ENCODE measurements at places on chromosomes 6 and 20. TPM values are rescaled to one million over a fixed set of nuclear protein-coding genes. Genes with fewer than 3 reads are reported as not detected.

DNA sequence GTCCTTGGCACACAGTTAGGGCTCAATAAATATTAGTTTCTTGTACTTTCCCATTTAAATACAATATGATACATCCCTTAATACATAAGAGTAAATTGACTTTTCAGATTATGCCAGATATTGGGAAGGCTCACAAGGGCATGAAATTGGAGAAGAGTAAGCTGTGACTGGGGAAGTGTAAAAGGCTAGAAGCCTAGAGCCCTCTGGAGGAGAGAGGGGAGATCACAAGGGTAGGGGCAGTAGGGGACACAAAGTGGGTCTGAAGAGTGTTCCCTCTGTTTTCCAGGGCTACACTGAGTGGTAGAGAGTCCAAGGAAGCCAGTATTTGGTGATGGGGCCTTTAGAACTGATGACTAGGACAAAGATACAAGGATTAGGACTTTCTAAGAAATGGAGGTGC lies 562.9 kb upstream of the CHD6 start:
- DNase-seq, result no peak

- peak; percentile 81 for DNase-seq
These were observed 82.9 kb upstream of the MLN start for GRCh38 chr6:33886673-33887144.

Gene NCOA6
- 18.5 TPM for total RNA-seq

- no peak for DNase-seq
These were observed 70.2 kb upstream of the BEND3 start for GRCh38 chr6:107185391-107185970.

GRCh38 chr20:61556673-61557072 lies 304.6 kb downstream of the CDH4 start:
- no peak for DNase-seq

Gene CYP39A1
- 5.9 TPM for total RNA-seq

DNA sequence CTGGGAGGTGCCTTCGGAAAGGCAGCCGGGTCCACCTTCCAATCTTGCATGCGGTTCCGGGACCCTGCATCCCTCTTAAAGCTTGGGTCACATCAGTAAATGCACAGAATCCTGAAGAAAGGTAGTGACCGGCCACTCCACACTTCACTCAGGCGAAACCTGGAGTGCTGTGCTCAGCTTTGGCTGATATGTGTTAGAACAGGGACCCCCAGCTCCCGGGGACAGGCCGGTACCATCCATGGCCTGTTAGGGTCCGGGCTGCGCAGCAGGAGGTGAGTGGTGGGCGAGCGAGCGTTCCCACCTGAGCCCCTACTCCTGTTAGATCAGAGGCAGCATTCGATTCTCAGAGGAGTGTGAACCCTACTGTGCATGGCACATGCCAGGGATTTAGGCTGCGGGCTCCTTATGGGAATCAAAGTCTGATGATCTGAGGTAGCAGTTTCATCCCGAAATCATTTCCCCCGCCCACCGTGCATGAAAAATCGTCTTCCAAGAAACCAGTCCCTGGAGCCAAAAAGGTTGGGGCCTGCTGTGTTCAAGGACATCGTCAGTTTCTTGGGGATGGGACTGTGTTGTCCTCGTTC lies 143.0 kb downstream of the ERMARD start:
- DNase-seq, result no peak

DNA sequence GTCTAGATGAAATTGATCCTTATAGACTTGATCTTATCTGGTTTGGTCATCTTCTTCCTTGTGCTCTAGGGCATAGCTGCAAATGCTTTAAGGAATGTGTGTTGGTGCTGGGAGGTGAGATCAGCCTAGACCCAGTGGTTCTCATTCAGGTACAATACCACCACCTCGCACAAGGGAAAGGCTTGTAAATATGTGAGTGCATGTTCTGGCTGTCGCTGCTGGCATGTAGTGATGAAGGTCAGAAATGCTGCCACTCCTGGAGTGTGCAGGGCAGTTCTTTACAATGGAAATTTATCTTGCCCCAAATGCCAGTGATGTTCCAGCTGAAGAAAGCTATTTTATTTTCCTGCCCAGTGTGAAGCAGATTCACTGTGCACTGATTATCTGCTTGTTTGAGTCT lies 900.9 kb downstream of the QKI start:
- no peak for DNase-seq

Gene NFYA
- total RNA-seq, result 12.9 TPM

DNA sequence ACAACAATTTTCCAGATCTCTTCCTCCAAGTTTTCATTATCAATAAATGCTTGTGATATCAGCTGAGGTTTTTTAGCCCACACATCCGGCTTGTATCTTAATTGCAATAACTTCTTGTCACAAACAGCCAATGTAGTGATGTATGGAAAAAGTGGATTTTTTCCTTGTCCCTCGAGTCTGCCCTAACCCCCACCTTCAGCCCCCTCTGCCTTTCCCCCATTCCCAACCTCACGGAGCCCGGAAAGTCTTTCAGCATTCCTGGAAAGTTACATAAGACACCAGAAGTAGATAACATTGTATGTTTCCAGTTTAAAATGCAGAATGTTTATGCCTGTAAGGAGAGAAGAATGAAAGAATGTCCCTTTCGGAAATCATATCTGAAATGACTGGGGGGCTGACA lies 179.2 kb upstream of the PHACTR1 start:
- no peak for DNase-seq

DNA sequence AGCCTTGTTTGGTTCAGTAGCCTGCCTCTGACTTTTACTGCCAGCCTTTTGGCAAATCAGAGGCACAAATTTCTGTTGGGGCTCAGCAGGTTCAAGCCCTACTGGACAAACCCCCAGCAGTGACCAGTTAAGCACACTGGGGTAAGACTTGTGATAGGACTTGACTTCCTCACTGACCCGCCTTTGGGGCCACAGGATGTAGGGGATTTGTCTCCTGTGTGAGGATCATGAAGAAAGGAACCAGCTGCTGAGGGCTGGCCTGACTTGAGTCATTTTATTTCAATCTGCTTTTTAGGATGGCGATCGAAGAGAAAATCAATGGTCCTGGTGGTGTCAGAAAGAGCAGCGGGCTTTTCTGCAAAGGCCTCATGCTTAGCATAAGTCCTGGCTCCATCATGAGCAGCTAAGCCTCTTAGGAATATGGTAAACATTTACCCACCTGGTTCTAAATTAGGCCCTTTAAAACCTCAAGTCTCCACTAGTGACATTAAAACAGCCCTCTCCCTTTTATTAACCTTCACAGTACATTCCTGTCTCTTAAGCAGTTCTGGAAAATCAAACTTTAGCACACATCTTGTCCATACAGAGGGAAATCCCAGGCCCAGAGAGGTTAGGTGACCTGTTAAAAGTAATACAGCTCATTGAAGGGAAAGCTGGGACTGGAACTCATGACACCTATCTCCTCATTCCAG lies 16.6 kb downstream of the CHMP4B start:
- DNase-seq, result no peak

GRCh38 chr6:41713650-41714291 lies 21.6 kb downstream of the TFEB start:
- DNase-seq, result no peak

DNA sequence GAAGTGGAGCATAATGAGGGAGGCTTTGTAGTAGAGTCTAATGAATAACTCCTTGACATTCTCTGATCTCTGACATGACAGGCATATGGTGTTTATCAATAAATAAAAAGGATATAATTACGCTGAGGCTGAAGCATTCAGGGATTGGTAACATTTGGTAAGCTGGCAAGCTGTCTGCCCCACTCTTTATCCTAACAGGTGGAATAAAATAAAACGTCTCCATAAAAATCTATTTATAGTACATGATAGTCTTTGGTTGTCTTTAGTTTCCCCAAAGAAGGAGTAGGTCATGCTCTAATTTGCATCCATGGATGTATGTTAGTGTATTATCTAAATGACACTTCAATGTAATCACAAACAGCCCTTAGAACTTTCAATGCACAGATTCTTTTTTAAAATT lies 30.9 kb upstream of the RBM24 start:
- DNase-seq, result no peak

Gene PLCB4
- 20.5 TPM for total RNA-seq

Gene OPRL1
- total RNA-seq, result 0.48 TPM

DNA sequence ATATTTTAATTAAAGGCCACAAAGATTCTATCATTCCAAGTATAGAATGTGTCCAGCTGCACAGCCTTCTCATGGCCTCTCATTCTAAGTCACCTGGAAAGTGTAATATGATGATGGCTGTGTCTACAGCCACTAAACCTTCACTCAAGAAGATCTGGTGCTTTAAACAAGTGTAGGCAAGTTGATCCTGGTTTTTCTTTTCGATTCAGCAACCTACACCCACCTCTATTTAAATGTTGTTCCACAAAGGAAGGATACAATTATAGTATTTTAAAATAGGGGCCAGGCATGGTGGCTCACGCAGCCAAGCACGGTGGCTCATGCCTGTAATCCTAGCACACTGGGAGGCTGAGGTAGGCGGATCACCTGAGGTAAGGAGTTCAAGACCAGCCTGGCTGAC lies 25.5 kb upstream of the DST start:
- no peak for DNase-seq

DNA sequence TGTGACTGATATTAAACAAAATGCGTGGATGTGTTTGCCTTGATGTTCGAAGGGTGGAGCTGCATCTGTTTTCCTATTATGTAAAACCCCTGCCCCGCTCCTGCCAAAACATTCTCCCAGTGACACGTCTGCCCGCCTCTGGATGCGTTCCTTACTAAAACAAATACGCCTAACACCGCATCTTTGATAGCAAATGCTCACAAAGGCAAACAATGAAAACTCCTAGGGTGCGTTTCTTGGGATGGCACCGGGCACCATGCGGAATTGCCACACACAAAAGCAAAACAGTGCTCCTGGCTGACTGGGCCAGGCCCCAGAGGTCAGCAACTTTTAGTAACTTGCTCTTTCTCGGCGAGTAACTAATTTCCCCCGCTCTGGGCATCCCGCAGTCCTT lies 9.0 kb upstream of the FOXC1 start:
- DNase-seq, result no peak

Gene COX4I2
- total RNA-seq, result 11.3 TPM

All from cardiac septum (tissue), 1 donor.